ENCODE measurements at places on chromosomes 12 and 14.

- no peak overlapping the region for H3K27ac ChIP-seq
- H3K36me3 ChIP-seq, result no peaks in the 10 kb centered on the region
- no peaks in the 10 kb centered on the region for H3K4me1 ChIP-seq
- no peak for DNase-seq
- no peaks in the 10 kb centered on the region for H3K27me3 ChIP-seq
These were observed 520.5 kb downstream of the GLT1D1 start for GRCh38 chr12:129373746-129374145.

- peaks cover 6% of the 10 kb centered on the region for H3K4me1 ChIP-seq
- H3K36me3 ChIP-seq, result no peaks in the 10 kb centered on the region
- no peak overlapping the region for H3K4me3 ChIP-seq
These were observed 320.0 kb upstream of the ATP2B1 start for GRCh38 chr12:90028635-90029051.

- H3K4me1 ChIP-seq, result peaks cover 47% of the 10 kb centered on the region
- peak overlapping the region; percentile 66 for H3K27ac ChIP-seq
- H3K27me3 ChIP-seq, result peaks cover 31% of the 10 kb centered on the region
- peak; percentile 71 for DNase-seq
- H3K36me3 ChIP-seq, result no peaks in the 10 kb centered on the region
These were observed 31.2 kb upstream of the FOS start for GRCh38 chr14:75247286-75247922.

DNA sequence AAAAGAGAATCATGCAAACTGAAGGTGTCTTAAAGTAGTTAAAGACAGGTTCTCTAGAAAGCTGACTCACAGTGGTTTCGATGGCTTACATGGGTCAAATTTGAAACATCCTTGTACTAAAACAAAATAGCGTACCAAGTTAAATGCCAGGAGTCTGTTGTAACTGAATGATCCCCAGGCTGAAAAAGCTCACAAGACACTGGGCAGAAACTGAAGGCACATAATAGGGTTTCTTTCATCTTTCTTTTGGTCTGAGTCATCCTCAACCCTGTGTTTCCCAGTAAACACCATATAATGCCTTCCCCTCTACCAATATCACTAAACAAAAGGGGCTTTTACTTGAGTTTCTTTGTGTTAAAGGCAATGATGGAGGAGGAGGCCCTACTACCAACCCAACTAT, 12.8 kb downstream of the ZFYVE1 start:
- peaks cover 53% of the 10 kb centered on the region for H3K36me3 ChIP-seq
- peaks cover 25% of the 10 kb centered on the region for H3K4me1 ChIP-seq
- DNase-seq, result no peak
- peak overlapping the region; percentile 85 for H3K27ac ChIP-seq

DNA sequence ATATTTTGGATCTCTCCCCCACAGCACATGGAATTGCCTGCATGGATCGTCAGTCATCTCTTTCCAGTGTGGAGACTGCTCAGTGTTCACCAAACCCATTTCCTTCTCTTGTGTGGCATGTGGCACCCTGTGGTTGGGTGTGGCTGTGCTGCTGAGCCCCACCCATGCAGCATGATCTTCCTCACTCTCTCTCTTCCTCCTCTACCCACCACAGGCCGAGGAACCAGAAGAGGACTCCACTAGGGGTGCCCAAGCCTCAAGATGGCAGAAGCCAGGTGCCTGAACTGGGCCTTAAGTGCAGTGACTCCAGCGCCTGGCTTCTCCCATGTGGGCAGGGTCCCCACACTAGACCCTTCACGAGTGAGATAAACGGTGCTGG, 66.8 kb upstream of the GPR68 start:
- peak overlapping the region; percentile 95 for H3K27ac ChIP-seq
- peak; percentile 61 for DNase-seq
- no peaks in the 10 kb centered on the region for H3K27me3 ChIP-seq
- peak overlapping the region; percentile 64 for H3K4me3 ChIP-seq
- peaks cover 47% of the 10 kb centered on the region for H3K4me1 ChIP-seq
- H3K36me3 ChIP-seq, result peaks cover 85% of the 10 kb centered on the region

- no peaks in the 10 kb centered on the region for H3K36me3 ChIP-seq
- no peak overlapping the region for H3K4me3 ChIP-seq
- DNase-seq, result no peak
- H3K27ac ChIP-seq, result no peak overlapping the region
These were observed 31.5 kb upstream of the BHLHE41 start for GRCh38 chr12:26156201-26156871.

DNA sequence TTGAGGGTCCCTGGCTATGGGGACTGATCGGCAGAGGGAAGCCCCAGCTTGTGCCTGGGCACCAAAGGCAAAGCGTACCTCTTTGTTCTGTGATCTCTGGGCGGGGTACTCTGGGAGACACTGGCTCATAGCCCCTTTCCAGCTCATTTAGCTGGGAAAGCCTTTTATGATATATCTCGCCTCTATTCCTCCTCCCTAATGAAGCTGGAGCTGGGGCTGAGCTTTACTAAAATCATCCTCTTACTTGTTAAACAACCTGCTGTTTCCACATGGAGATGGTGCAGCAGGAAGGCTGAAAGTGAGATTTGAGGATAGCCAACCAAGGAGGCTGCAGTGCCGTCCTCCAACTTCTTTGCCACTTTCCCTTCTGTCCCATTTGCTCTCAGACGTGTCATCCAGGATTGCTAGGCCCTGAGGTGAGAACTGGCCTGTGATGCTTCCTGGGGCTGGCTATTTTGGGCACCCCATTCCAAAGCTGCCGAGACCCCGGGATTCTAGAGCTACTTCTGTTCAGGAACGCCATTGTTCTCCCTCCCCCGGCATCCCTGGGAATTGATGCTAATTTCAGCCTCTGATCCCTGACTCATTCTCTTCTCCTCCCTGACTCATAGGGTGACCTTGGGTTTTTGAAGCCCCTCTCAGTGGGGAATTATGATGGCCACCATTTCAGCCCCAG, 16.0 kb downstream of the PDE1B start:
- no peak overlapping the region for H3K27ac ChIP-seq
- no peaks in the 10 kb centered on the region for H3K27me3 ChIP-seq
- H3K4me3 ChIP-seq, result no peak overlapping the region
- DNase-seq, result no peak
- H3K4me1 ChIP-seq, result peaks cover 19% of the 10 kb centered on the region

- H3K4me3 ChIP-seq, result no peak overlapping the region
- no peaks in the 10 kb centered on the region for H3K36me3 ChIP-seq
- no peak overlapping the region for H3K27ac ChIP-seq
- no peaks in the 10 kb centered on the region for H3K4me1 ChIP-seq
These were observed 629.3 kb downstream of the DIO2 start for GRCh38 chr14:79581912-79582576.

DNA sequence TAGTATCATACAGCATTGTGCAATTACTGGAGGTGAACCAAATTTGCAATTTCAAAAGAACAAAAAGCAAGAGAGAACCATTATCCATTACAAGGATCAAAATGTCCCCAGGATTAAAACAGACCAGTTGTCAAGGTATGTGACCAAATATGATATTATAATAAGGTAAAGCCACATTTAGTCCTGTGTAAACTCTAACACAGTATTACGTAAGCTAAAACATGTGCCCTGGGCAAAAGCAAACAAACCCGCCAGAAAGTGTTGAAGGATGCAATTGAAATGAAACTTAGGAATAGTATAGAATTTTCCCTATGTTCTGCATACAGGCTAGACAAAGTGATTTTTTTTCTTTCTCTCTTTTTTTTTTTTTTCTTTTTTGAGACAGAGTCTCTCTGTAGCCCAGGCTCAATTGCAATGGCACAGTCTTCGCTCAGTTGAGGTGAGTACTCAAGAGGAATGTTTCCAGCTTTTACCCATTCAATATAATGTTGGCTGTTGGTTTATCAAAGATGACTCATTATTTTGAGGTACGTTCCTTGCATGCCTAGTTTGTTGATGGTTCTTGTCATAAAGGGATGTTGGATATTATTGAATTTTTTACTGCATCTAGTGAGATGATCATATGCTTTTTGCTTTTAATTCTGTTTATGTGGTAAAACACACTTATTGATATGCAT, 137.1 kb upstream of the FOXG1 start:
- no peak overlapping the region for H3K4me3 ChIP-seq
- no peaks in the 10 kb centered on the region for H3K4me1 ChIP-seq
- H3K27ac ChIP-seq, result no peak overlapping the region

DNA sequence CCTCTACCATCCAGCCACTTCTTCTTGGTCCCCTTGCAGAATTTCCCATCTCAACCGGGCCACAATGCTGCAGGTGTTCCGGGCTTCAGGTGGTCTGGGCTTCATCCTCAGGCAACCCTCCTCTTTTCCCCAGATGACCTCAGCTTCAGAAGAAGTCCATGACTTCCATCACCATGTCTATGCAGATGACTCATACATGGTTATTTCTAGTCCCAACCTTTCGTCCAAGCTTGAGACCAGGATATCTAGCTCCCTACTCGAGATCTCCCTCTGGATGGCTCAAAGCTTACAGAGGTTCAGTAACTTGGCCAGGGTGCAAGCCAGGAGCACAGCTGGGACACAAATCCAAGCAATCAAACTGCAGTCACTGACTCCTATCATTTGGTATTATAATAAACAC, 154.6 kb upstream of the NOS1 start:
- no peaks in the 10 kb centered on the region for H3K36me3 ChIP-seq

GRCh38 chr12:93153321-93153720, 224.2 kb upstream of the EEA1 start:
- H3K27me3 ChIP-seq, result peaks cover 2% of the 10 kb centered on the region
- no peak for DNase-seq
- no peaks in the 10 kb centered on the region for H3K4me1 ChIP-seq
- H3K36me3 ChIP-seq, result no peaks in the 10 kb centered on the region

DNA sequence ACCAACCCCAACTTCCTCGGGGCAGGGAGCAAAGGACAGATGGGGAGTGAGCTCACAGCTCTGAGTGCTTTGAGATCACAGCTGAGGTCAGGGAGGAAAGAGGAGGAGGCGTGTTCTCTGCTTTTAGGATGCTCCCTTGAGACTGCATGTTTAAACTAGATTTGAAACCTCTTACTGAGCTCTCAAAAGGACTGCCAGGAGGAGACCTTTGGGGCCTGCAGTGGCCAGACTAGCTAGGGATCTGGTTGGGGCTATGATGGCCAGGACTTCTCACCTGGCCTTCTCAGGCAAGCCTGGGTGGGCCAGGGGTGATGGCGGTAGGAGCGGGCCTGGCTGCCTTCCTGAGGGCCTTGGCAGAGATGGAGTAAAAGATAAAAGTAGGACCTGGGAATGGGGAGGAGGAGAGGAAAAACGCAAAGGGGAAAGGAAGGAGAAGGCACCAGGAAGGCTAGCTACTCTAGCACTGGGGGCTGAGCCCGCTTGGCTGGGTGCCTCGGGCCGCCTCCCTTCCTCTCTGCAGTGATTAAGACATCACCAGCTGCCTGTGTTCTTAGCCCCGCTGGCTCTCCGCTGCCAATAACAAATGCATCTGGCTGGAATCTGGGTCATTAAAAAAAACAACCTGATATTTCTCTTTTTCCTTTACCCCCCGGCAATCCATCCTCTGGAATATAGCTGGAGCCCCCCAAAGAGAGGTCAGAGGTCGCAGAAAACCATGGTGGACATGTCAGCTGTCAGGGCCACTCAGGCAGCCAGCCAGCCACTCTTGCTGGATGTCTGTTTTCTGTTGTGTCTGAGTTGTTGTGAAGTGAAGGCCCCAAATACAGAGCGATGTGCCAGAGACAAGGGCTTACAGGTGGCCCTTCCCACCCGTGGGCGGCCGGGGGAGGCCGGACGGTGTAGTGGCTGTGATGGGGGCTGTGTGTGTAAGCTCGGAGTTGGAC, 141.3 kb downstream of the TSPAN9 start:
- H3K4me1 ChIP-seq, result no peaks in the 10 kb centered on the region
- DNase-seq, result no peak
- H3K36me3 ChIP-seq, result no peaks in the 10 kb centered on the region
- no peak overlapping the region for H3K4me3 ChIP-seq

DNA sequence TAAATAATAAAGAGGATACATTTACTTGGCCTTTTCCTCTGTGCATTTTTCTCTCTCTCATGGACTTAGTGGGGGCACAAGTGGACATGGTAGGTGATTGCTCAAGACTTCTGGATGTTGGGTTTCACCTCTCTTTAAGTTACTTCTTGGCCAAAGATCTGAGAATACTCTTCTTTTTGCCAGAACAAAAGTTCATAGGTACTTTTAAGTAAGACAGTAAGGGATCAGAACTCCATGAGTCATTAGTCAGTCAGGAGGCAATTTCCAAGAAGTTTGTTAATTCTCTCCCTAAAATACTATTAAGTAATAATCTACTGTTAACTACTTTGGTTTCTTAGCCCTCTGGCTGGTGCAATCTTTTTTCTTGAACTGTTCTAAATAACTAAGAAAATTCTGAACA, 84.2 kb downstream of the GRIP1 start:
- no peak for DNase-seq
- no peak overlapping the region for H3K4me3 ChIP-seq
- H3K36me3 ChIP-seq, result no peaks in the 10 kb centered on the region
- no peak overlapping the region for H3K27ac ChIP-seq
- no peaks in the 10 kb centered on the region for H3K4me1 ChIP-seq
- no peaks in the 10 kb centered on the region for H3K27me3 ChIP-seq

DNA sequence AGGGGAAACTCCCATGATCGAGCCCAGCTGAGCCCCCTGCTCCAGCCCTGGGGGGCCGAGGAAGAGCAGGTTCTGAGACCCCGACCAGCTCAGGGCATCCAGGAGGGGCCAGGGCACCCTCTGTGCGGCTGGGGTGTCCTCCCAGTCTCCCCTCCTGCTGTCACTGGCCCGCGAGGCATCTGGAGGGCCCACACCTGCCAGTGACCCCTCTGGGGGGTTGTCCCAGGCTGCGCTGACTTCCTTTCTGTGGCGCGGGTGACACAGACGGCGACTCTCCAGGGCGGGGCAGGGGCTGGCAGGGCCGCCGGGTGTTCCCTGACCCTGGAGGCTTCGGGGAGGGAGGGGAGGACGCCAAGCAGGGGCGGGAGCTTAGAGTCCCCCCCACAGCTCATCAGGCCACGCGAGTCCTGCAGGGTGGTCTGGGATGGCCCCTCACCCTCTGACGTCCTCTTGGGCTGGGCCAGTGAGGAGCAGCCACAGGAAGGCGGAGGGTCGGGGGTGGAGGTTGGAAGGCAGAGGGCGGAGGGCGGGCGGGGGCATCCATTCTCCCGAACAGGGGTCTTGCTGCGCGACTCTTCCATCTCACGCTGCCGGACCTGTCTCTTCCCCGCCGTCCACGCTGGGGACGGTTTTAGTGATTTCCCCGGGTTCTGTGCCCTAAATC, 38.6 kb upstream of the FBRSL1 start:
- H3K4me1 ChIP-seq, result peaks cover 3% of the 10 kb centered on the region
- H3K27me3 ChIP-seq, result no peaks in the 10 kb centered on the region
- no peak overlapping the region for H3K4me3 ChIP-seq
- no peaks in the 10 kb centered on the region for H3K36me3 ChIP-seq

GRCh38 chr12:75708802-75709201, 197.4 kb upstream of the KRR1 start:
- no peak overlapping the region for H3K27ac ChIP-seq
- H3K36me3 ChIP-seq, result no peaks in the 10 kb centered on the region
- peaks cover 21% of the 10 kb centered on the region for H3K27me3 ChIP-seq
- no peak for DNase-seq
- no peak overlapping the region for H3K4me3 ChIP-seq

DNA sequence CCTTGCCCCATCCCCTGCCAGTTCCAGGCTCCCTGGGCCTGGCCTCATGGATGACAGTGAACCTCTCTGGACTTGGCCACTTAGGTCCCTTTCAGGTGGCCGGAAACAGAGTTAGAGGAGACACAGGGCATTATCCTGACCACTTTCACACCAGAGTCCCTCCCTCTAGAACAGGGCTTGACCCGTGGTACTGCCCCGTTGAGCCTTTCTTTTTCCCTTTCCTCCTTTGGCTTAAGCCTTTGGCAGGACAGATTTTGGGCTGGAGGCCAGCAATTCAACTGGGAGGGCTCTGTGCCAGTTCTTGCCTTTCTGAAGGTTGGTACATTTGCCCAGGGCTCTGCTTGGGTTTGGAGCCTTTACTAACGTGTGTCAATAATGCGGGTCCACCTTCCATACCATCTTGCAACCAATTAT, 22.8 kb downstream of the TPCN1 start:
- H3K4me1 ChIP-seq, result peaks cover 5% of the 10 kb centered on the region
- H3K27me3 ChIP-seq, result no peaks in the 10 kb centered on the region
- H3K27ac ChIP-seq, result peak overlapping the region; percentile 70
- DNase-seq, result no peak
- no peak overlapping the region for H3K4me3 ChIP-seq
